ENCODE measurements at places on chromosomes 13 and 19. TPM values are rescaled to one million over a fixed set of nuclear protein-coding genes. Genes with fewer than 3 reads are reported as not detected.

EBI3 gene
- 47.0 TPM for total RNA-seq

DNA sequence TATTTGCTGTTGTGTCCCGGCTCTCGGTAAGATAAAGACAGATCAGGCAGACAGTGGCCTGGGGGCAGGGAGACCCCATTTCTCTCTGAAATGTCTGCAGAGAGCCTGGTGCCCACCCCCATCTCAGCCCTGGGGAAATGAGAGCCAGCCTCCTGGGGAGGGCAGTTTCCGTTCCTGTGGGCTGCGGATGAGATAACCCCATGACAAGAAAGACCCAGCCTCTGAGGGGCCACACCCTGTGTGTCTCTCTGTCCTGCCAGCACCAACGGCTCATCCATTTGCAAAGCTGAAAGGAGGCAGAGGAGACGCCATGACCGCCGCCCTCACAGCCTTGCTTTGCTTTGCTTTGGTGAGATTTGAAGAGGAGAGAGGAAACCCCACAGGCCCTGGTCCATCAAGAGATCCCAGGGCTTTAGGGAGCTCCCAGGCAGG is 28.1 kb upstream of the KIR3DL3 start:
- DNase-seq: no peak

- no peak for DNase-seq
Measured at GRCh38 chr19:44260343-44260681, 626 bp downstream of the ZNF233 start.

NXNL1 gene
- not detected for total RNA-seq

- DNase-seq: no peak
Measured at GRCh38 chr13:43119206-43119605, 95.8 kb downstream of the DNAJC15 start.

- DNase-seq: no peak
Measured at GRCh38 chr19:336067-336614, 8.5 kb downstream of the MIER2 start.

DNA sequence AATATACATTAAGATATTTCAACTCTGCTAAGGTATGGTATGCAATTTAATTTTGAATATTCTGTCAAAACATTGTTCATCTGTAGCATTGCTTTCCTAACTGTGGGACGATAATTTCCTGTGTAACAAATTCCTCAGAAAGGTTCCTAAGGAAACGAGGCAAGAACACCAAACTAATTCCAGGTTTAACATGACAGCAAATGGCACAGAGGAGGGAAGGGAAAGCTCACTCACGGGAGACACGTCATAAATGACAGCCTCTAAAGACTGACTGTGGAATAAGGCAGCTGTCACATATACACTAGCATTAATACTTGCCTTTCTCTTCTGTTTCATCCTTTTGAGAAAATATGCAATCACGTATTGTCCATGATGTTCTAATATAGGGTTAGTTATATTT is 380.6 kb downstream of the LIG4 start:
- DNase-seq: no peak

DNA sequence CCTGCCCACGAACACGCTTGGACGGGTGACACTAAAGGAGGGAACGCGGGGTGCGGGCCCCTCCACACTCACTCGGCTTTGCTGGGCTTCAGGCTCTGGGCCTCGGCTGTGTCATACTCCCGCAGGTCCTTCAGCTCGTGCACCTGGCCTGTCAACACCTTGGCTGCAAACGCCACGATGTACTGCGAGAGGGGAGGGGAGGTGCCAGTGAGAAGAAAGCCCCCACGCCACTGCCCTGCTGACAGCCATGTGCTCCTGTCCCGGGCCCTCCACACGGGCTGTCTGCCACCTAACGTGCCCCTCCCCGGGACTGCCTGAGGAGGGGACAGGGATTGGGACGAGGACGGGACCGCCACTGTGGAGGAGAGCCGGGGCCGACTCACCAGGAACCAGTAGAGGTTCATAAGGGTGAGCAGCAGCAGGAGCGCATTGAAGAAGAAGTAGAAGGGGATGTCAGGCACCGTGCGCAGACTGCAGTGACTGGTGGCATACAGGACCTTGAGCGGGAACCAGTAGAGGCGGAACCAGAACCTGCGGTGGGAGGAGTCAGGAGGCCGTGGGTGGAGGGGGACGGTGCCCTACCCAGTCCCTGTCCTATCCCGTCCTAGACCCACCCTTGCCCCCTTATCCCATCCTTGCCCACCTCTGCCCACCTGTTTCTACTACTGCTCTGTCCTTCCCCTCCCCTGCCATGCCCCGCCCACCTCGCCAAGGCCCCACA is 16.9 kb downstream of the CERS1 start:
- DNase-seq: no peak

KCNRG gene
- total RNA-seq: 0.53 TPM

DNA sequence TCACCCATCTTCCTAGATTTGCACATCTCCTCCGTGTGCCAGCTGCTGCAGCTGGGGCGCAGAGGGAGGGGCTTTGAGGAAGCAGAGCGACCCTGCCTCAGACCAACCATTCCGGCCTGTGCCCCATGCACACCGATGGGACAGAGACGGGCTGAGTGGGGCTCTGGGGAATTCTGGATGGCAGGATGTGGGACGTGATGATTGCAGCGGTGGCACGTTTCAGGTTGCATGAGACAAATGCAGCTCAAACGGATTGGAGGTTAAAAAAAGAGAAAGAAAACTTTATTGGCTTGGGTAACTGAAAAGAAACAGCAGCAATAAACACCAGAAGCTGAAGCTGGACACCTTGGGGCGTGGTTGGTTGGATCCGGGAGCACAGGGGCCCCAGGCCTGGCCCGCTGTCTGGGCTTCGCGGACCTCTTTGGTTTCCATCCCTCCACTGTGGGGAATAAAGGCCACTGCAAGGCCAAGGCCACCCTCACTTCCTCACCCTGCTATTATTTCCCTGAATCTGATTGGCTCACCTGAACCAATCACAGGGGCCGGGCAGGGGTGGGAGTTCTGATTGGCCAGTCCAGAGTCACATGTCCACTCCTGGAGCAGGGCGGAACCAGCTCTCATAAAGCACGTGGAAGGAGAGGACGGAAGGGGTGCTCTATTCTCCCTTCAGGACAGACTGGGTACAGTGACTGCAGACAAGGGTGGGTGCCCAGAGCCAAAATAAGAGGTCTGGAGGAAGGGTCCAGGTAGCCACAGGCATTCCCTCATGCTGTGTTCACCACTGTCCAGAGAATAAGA is 6.1 kb upstream of the ZNF787 start:
- no peak for DNase-seq

DNA sequence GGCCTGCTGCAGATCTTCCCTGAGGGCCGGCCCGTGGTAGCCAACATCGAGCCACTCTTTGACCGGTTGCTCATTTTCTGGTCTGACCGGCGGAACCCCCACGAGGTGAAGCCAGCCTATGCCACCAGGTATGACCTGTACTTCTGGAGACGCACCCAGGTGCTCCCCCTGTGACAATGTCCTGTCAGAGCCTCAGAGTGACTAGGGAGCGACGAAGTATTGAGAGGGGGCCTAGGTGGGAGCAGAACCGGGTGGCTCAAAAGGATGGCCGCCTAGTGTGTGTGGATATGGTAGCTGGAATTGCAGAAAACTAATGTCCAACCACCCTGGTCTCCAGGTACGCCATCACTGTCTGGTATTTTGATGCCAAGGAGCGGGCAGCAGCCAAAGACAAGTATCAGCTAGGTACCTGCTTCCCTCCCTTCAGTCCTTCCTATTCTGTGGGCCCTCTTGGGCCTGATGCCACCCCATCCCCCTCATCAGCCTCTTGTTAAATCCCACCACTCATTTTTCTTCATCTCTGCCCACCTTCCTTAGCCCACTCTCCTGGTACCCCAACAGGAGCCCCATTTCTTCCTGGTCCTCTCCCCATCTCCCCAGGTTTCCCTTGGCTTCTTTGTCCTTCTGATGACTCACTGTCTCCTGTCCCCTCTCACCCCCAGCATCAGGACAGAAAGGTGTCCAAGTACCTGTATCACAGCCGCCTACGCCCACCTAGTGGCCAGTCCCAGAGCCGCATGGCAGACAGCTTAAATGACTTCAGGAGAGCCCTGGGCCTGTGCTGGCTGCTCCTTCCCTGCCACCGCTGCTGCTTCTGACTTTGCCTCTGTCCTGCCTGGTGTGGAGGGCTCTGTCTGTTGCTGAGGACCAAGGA is 8.4 kb downstream of the EGLN2 start:
- DNase-seq: no peak

DNA sequence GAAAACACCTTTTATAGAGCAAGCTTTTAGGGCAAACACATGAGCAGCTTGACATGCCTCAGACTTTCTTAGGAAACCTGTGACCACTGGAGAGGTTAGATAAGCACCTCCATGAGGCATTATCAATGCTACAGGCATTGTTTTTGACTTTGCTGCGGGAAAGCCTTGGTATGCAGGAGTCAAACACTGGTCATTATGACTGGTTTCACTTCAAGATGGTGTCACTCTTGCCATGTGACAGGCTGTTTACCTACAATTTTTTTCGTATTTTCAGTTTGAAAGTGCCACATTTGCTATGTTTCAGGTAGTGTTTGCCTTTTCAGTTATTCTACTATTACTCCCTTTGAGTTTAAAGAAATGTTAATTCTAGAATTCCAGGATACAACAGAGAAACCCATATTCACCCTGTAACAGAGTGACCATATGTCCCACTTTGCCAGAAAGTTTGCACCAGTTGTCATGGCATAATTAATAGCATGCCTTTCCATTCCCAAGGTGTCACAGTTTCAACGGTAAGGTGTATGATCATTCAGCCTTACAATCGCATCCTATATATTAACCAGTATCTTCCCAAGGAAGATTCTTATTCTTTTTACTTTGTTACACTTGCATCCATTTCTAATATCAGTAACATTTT is 33.0 kb downstream of the USP12 start:
- no peak for DNase-seq

GRCh38 chr19:53953383-53953782 is 9.4 kb upstream of the CACNG8 start:
- DNase-seq: no peak

GRCh38 chr19:47375694-47376588 is 26.8 kb downstream of the DHX34 start:
- no peak for DNase-seq

GNG8 gene
- 21.4 TPM for total RNA-seq

RASL11A gene
- 1.7 TPM for total RNA-seq

METTL21C gene
- total RNA-seq: not detected

DNA sequence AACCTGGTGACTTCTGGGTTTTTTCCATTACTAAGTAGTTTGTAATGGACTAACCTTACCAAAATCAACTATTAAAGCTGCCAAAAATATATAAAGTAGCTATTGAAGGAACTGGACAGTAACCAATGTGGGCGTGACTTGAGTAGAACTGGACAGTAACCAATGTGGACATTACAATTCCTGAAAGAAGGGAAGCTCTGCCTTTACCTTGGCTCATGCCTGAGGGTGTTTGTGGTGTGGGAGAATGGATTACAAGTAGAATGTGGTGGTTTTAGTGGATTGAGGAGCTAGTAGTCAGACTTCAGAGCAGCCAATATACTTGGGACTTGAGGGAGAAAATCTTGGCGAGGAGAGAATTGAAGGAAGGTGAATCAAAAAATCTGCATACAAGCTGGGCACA is 17.5 kb downstream of the LRRC63 start:
- DNase-seq: no peak

DNA sequence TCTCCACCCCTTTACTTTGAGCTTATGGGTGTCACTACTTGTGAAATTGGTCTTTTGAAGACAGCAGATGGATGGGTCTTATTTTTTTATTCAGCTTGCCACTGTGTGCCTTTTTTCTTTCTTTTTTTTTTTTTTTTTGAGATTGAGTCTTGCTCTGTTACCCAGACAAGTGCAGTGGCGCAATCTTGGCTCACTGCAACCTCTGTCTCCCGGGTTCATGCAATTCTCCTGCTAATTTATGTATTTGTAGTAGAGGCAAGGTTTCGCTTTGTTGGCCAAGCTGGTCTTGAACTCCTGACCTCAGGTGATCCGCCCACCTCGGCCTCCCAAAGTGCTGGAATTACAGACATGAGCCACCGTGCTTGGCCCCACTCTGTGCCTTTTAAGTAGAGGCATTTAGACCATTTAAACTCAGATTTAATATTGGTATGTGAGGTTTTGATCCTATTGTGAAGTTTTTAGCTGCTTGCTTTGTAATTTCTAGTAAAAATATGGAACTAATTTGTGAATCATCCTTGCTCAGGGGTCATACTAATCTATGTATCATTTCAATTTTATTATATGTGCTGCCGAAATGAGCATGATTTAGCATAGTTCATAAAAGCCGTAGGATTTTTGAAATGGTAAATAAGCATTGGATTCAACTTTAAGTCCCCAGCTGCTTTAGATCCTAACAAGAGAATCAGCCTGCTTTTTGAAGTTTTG is 584.5 kb downstream of the SLITRK1 start:
- no peak for DNase-seq

GRCh38 chr19:39160523-39160861 is 34.9 kb downstream of the PAK4 start:
- no peak for DNase-seq

GRCh38 chr19:20422216-20423205 is 143.1 kb downstream of the ZNF737 start:
- no peak for DNase-seq

DNA sequence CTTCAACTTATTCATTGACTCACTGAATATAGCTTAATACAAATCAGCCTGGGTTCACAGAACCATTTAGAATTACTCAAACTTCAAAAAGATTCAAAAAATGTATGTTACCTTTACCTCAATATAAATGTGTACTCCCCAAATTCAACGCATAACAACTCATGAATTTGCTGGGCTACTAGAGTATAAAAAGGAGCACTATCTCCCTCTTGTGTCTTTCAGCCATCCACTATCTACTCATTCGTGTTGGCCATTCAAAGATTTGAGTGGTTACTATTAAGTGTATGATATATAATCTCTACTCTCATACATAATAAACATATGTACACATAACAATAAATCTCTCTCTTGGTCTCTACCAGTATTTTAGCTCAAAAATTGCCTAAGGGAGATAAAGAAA is 20.3 kb downstream of the INTS6 start:
- DNase-seq: no peak

- DNase-seq: no peak
Measured at GRCh38 chr13:46736541-46737310, 60.2 kb downstream of the ESD start.

DNA sequence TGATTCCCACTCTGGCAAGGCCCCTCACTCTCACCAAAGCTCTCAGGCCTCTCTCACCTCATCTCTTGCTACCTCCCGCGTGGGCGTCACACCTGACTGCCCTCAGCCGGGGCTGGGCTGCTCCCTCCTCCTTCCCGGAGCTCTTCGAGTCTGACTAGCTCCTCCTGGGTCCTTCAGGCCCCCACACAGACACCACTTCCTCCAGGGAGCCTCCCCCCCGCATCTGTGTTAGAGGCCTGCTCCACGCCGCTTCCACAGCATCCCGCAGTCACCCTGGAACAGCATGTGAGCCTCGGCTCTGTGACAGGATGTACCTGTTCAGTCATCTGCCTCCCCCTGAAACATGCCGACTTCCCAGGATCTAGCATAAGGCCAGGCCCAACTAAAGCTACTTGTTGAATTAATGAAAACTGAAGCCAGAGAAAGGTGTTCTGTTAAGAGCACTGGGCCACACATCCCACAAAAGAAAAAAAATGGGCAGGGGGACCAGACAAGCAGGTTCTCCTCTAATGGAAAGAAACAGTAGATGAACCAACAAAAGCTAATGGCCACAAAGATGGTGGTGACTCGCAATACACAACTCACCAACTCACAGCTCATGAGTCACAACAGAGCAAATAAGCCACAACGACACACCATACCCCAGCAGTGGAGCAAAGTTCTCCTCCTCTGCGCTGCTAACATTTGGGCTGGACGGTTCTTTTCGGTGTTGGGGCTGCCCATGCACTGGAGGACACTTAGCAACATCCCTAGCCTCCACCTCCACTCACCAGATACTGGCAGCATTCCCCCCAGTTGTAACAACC is 3.0 kb downstream of the PPP6R1 start:
- peak; percentile 27 for DNase-seq

Data from activated T-helper 2 cell treated with anti-CD3 and anti-CD28 coated beads, Interferon-gamma antibody, Interleukin-2, Interleukin-4, amounts not matched to agents 10 μg/mL and 5 μg/mL and 100 μg/mL, durations not matched to agents 14 hours and 24 hours and 36 hours (primary cell).